ENCODE measurements at places on chromosomes 1 and 21.

- DNase-seq: no peak
Observed at GRCh38 chr21:46477765-46478164, 19.1 kb downstream of the DIP2A start.

- peak; percentile 64 for DNase-seq
Observed at GRCh38 chr1:182147136-182147820, 85.8 kb upstream of the ZNF648 start.

DNA sequence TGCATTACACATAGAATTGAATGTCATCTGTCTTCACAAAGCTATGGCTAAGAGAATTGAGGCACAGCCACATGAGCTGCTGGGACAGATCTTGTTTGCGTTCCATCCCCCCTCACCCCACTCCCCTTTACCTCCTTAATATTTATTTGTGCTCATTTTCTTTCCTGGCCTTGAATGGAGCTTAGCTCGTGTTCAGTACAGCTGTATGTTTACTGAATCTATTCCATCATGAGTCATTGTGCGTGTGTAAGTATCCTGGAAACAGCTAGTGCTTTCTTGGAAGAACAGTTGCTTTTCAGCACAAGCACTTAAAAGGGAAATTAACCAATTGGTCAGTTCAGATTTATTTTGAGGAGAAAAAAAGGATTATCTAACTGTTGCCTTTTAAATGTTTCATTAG is 14.7 kb downstream of the PROX1 start:
- DNase-seq: no peak

GRCh38 chr1:37021502-37021901 is 12.8 kb downstream of the GRIK3 start:
- no peak for DNase-seq

GRCh38 chr1:199161766-199162303 is 523.0 kb downstream of the PTPRC start:
- no peak for DNase-seq

DNA sequence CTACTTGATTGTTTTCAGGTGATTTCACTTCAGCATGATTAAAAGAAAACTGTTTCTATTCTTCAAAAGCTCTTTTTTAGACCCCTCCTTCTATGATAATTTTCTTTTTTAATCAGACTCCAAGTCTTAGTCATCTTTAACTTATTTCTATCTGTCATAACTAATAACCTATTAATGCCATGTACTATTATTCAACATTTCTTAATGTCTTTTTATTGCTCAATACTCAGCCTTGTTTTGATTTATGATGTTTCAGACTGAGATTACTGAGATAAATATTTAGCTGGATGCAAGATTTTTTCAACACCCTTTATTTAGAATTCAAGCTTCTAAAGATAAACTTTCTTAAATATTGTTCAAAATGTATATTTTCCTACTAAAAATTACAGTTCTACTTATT is 53.6 kb downstream of the ATP6V1G3 start:
- no peak for DNase-seq

- no peak for DNase-seq
Observed at GRCh38 chr1:171834821-171835220, 6.5 kb upstream of the DNM3 start.

GRCh38 chr1:181038399-181038873 is 4.7 kb downstream of the MR1 start:
- no peak for DNase-seq

DNA sequence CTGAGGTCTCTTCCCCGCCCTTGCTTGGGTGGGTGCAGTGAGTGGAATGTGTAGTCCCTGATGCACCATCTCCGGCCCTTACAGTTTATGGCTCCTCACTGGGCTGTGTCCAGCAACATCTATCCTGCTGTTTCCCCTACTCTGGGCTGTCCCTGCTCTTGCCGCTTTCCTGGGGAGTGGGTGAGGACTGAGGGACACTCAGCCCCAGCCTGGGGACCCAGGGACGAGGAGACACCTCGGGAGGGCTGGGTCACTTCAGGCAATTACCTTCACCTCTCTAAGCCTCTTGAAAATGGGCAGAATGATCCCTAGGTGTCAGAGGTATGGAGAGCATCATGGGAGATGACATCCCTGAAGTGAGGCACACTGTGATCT is 13.6 kb upstream of the LRP8 start:
- peak; percentile 21 for DNase-seq

DNA sequence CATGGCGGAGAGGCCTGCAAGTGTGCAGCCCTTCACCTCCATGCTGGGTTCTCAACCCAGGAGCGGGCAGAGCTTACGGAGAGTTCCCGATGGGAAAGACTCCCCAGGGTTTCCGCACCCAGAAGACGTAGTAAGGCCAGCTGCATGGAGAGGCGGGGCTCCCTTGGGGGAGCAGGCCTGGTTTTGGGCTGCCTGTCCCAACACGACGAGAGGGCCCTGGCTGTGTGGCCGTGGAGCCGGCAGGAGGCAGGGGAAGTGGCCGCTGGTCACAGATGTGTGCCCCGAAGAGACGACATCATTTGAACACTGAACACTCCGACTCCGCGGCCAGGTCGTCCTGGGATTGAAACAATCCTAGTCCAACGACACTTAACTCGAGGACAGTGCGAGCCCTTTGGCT is 57.0 kb downstream of the MORN1 start:
- DNase-seq: no peak

- DNase-seq: peak; percentile 80
Observed at GRCh38 chr1:99685516-99686180, 39.7 kb downstream of the PALMD start.

GRCh38 chr21:17612565-17613241 is at the start of gene BTG3:
Gene BTG3 (minus strand): TSS chr21:17612901. CDS start chr21:17609144, 3,757 bp downstream.
- peak; percentile 94 for DNase-seq

- no peak for DNase-seq
Observed at GRCh38 chr1:149965440-149965839, 28.8 kb upstream of the MTMR11 start.

GRCh38 chr1:223243441-223244050 is 100.5 kb upstream of the TLR5 start:
- no peak for DNase-seq

Measured in aorta (tissue), 5 donors.